CD8-positive, alpha-beta memory T cell (primary cell): ENCODE measurements at places on chromosomes 12 and 14.

- no peak for DNase-seq
Measured at GRCh38 chr12:114692186-114693058, 8.4 kb upstream of the TBX3 start.

- DNase-seq = no peak
Measured at GRCh38 chr12:108722992-108723766, 8.1 kb downstream of the CORO1C start.

DNA sequence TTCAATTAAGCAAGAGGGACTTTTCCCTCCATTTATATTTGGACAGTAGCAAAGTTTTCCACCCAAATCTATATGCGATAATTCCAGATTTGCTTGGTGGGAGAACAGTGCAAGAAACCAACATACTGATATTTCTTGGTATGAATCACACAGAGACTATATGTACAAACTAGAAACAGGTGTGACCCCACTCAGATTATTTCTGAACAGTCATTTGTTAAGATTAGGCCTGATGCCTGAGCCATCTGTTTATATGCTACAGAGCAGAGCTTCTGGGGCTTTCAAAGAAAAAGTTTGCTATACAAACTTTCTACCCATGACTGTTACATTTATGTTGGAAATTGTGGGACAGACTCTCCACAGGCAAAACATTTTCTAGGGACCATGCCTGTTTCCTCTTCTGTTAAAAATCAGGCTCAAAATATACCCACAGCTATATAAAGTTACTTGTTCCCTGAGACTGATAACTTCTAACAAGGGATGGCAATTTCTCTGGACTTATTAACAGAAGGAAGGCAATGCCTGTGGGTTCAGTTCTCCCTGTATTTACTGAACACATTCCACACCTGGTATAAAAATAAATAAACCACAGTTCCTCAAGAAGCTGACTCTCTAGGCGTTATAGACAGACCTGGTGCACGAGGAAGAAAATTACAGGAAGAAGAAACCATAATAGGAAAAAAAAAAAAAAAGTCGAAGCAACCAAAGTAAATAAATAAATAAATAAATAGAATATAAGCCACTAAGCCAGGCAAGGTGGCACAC lies 8.0 kb downstream of the PTPN21 start:
- DNase-seq = no peak

- DNase-seq = no peak
Measured at GRCh38 chr14:93430315-93431035, at the start of gene UNC79. TSS of gene UNC79 (plus strand) at chr14:93430939. CDS start at chr14:93431030, 91 bp downstream.

GRCh38 chr14:67133595-67134441 lies 55.4 kb upstream of the GARIN2 start:
- DNase-seq = no peak

- peak; percentile 92 for DNase-seq
Measured at GRCh38 chr12:120012067-120012621, 23.1 kb downstream of the BICDL1 start.

DNA sequence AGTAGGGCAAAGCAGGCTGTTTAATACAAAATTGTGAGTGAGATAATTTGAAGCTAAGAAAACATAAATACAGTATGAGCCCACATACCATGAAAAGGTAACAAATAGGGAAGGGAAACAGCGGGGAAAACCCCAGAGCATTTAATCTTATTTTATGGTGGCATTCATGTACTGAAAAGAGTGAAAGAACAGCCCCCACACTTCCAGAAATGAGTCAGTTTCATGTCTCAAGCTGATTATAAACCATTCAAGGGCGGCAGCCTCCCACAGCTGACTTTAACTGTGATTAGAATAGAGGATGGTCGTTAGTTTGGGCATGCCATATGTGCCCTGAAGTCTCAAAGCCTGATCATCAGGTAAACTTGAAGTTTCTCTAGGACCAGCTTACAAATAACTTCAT lies 64.5 kb downstream of the FOXG1 start:
- no peak for DNase-seq

DNA sequence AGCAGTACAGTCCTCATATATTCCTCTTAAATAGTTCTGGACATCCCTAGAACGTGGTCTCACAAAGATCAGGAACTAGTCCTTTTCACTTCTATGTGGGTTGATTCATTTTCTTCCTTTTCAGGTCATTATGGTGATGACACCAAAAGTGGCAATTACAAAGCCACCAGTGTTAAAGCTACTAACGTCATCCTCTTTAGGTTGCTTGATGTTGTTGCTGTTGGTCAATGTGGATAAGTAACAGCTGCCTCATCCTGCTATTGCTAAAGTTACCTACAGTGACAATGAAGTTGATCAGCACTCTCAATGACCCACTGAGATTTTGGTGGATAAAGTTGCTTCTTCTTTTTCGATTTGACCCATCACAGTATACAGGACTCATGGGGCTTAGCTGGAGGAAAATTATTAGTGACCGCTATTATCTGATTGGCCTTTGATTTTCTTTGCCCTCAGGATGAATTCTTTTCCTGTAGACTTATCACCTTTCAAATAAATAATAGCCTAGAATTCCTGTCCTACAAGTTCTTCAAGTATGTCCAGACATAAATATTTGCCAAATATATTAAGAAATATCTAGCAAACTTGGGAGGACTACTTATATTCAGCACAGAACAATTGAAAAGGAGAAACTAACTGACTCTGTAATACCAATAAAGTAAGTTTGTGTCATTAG lies 54.0 kb upstream of the ATP2B1 start:
- no peak for DNase-seq

DNA sequence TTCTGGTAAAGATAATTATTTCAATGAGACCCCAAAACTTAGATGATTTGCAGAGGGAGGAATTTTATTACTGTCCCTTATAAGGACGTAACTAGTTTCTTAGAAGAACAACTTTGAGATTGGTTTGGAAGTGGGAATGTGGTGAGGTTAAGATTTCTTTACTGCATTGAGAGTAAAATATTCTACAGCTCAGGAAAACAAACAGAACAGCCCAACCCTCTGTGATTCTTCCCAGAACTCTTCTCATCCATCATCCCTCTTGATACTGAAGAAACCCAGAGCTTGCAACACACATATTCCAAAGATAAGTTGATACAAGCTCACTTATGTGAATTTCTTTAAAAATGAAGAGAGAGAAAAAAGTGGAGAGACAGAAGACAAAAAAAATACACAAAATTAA lies 234.2 kb downstream of the CRADD start:
- DNase-seq = no peak

DNA sequence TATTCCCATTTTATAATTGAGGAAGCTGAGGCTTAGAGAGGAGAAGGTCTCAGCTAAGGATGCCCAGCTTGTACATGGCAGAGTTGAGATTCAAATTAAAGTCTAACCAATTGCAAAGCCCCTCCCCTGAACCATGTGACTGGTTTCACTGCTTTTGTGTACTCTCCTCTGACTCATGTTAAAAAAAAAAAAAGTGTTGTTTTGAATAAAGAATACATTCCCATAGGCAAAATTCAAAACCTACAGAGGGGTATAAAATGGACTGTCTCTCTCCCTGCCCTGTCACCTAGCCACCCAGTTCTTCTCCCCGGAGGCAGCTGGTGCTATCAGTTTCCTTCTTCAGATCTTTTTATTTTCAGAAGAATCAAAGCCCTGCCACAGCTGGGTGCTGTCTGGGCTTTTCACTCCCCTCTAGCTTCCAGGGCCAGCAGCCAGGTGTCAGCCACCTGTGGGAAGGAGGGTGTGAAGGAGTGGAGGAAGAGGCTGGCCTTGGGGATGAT lies 5.4 kb downstream of the PSMD9 start:
- DNase-seq = no peak

DNA sequence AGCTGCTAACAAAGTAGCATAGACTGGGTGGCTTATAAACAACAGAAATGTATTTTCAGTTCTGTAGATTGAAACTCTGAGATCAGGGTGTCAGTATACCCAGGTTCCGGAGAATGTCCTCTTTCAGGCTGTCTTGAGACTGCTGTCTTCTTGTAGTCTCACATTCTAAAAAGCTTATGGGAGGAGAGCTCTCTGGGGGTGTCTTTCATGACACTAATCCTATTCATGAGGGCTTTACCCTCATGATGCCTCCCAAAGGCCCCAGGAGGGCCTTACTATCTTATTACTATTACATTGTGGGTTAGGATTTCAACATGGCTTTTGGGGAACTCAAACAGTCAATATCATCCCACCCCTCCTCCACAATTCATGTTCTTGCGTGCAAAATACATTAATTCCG lies 94.3 kb downstream of the AEBP2 start:
- no peak for DNase-seq

- DNase-seq = no peak
Measured at GRCh38 chr14:33352821-33353220, 414.1 kb downstream of the NPAS3 start.

- DNase-seq = no peak
Measured at GRCh38 chr12:125122668-125123067, 57.4 kb downstream of the AACS start.

DNA sequence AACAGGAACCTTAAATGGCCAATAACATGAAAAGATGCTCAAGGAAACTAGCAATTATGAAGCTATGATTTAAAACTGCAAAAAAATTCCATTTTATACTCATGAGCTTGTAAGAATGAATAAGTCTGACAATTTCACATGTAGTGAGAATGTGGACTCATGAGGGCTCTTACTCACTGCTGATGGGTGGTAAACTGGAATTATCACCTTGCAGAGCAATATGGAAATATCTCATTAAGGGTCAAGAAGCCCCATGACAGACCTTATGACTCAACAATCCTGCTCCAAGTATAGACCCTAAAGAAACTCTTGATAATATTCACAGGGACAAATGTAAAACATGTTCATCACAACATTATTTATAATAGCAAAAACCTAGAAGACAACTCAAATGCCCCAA lies 23.5 kb upstream of the SMAGP start:
- no peak for DNase-seq

DNA sequence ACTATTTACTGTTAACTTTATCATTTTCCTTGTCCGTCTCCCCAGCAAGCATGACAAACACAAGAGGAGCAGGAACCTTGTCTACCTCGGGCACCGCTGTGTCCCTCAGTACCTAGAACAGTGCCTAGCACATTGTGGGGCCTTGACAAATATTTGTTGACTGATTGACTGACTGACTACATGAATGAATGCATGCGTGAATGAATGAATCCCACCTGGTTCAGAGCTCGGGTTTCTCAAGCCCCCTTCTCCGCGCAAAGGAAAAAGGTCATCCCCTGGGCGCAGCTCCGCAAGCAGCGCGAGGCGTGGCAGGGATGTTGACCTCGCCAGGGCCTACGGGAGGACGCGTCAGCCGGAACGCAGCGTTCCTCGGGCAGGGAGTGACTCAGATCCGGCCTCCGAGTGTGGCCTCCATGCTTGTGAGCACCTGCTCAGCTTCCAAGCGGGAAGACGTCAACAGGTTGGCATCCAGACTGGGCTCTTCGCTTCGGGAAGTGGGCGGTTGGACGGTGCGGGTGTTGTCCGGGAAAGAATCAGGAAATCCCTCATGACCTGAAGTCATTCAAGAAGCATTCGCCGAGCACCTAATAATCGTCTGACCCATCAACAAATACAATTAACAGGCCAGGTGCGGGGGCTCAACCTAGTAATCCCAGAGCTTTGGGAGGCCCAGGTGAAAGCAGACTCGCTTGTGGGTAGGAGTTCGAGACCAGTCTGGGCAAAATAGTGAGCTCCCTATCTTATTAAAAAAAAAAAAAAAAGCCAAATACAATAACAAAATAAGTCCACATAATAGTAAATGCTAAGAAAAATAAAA lies 13.9 kb upstream of the UBC start:
- no peak for DNase-seq

GRCh38 chr12:26701604-26702215 lies 131.3 kb downstream of the ITPR2 start:
- no peak for DNase-seq

DNA sequence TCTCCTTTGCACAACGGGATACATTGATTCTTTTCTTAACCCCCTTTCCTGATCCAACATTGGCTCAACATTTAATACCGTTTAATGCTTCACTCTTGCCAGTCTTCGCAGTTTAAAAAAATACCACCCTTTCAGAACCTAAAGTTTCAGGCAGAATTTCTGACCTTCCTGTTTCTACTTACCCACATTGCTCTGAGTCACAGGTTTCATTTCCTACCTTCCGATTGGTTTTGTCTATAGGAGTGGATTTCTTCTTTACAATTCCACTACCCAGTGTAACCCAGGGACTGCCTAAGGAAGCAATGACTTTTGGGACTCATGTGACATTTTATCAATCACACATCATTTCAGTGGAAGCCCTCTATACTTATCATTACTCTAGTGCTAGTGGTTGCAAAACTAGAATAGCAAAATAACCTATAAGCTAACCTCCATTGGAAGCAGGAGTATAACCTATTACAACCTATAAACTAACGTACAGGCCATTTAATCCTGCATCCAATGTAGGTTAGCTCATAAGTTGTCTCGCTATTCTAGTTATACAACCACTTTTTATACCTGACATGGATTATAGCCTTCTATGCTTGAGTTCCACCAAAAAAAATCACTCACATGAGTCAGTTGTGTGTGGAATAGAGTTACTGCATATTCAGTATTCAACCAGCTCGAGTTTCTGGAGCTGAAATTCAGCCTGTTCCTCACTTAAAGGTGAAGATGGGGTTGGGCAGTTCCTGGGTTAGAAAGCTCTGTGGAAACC lies 64.9 kb upstream of the KITLG start:
- no peak for DNase-seq

GRCh38 chr12:105681341-105681740 lies 350.9 kb downstream of the C12orf75 start:
- DNase-seq = no peak

DNA sequence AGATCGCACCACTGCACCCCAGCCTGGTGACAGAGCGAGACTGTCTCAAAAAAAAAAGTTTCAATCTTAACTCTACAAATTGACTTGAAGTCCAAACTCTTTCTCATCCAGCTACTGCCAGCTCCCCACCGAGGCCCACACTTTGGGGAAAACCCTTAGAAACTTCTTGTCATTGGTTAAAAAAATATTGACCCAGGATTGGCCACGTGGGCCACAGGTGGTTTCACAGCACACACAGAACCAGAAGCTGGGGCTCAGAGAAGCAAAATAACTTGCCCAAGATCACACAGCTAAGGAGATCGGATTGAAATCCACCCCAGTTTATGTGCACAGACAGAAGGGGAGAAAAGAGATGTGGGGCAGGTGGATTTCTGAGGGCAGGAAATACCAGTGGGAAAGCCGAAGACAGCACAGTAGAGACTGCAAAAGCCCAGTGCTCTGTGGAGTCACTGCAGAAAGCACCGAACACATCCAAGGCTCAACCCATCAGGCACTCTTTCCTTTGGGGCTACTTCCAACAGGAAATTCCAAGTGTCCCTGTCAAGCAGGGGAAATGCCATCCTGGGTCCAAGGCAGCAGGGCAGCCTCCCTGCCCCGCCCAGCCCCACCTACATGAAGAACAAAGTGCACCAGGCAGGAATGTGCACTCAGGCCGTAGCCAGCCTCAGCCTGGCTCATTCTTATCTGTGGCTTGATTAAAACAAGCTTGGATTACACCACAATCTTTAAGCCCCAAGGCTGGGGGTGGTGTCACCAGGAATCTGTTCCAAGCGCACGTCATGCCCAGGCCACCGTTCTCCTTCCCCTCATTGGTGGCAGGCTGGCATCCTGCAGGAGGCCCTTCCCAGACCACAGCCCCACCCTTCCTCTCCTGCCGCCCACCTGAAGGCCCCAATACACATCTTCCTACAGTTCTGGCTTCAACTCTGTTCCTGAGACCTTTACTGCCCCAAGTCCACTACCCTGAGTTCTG lies 72.5 kb downstream of the ITPK1 start:
- no peak for DNase-seq

- no peak for DNase-seq
Measured at GRCh38 chr12:75260316-75260715, 50.7 kb upstream of the KCNC2 start.
